ENCODE measurements at places on chromosomes 6 and 20. TPM values are rescaled to one million over a fixed set of nuclear protein-coding genes. Genes with fewer than 3 reads are reported as not detected.

The DEFB124 gene
- not detected for total RNA-seq

The MYLIP gene
- total RNA-seq = 27.3 TPM

The TMEM239 gene
- total RNA-seq = not detected

The KCNQ5 gene
- 0.15 TPM for total RNA-seq

The SLC16A10 gene
- 9.3 TPM for total RNA-seq

The LAMP5 gene
- 0.35 TPM for total RNA-seq

The SCUBE3 gene
- 2.7 TPM for total RNA-seq

The APCDD1L gene
- 1.1 TPM for total RNA-seq

The MYCT1 gene
- 0.09 TPM for total RNA-seq

The LZTS3 gene
- total RNA-seq = 19.2 TPM

The BEND6 gene
- 2.3 TPM for total RNA-seq

The LAMA4 gene
- 1.0 TPM for total RNA-seq

The MUC22 gene
- total RNA-seq = not detected

The PAK5 gene
- 0.20 TPM for total RNA-seq

The LRP11 gene
- total RNA-seq = 15.6 TPM

The DEK gene
- total RNA-seq = 217 TPM

The OR12D3 gene
- total RNA-seq = not detected

The ADAT2 gene
- 11.3 TPM for total RNA-seq

The CST3 gene
- 81.9 TPM for total RNA-seq

The POM121L2 gene
- total RNA-seq = not detected

The LPA gene
- 0.15 TPM for total RNA-seq

The C6orf52 gene
- total RNA-seq = 2.3 TPM
